ENCODE measurements at places on chromosomes 1 and 21.

DNA sequence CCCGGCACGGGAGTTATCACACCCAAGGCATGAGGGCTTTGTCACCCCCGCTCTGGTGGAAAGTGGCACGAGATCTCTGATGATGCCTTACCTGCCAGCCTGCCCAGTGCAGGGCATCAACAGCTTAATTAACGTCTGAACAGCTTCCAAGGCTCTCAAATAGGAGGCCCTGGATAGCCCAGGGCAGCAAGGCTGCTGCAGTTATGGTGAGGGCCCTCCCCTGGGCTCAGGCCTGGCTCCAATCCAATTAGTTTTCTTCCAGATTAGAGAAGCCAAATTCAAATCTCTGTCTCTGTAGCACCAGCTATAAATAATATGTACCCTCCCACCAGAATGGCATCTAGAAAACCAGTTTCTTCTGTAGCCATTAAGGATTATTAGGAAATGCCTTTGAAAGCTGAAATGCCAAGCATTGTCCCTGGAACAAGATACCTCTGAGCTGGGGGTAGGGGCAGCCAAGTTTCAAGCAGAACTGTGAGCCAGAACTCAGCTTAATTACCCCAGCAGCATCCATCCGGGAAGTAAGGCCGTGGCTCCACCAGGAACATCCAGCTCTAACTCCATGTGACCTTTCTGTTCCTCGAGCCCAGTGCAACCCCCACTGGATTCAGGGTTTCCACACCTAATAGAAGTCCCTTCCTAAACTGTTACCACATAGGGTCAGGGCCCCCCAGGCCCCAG lies 12.5 kb downstream of the QSOX1 start:
- no peak for DNase-seq

DNA sequence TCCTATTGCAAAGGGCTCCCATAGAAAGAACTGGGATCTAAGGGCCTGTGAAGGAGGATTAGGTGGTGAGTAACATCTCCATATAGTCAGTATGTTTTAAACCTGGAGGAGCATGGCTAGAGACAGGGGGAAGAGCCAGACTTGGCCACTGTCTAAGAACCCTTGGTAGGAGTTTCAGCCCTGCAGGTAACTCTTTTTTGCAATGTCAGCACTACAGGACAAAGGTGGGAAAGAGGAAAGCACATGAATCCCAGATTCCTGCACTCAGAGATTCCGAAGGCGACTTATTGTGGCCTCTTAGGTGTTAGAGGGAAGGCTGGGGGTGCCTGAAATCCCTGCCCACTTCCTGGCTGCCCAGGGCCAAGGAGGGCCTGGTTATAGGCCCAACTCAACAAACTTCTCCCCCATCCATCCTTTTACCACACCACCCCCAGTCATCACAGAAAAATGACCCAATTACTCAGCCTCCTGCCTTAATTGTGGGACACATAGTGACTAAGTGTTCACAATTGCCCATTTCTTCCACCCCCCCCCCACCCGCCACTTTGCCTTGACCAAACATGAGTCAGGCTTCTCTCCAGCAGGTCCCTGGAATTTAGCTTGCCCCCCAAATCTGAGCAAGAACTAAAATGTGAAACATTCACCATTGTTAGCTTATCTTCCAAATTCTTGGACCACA lies 1.9 kb upstream of the NTNG1 start:
- no peak for DNase-seq

GRCh38 chr1:51732701-51733425 lies 116.0 kb downstream of the OSBPL9 start:
- DNase-seq = no peak

DNA sequence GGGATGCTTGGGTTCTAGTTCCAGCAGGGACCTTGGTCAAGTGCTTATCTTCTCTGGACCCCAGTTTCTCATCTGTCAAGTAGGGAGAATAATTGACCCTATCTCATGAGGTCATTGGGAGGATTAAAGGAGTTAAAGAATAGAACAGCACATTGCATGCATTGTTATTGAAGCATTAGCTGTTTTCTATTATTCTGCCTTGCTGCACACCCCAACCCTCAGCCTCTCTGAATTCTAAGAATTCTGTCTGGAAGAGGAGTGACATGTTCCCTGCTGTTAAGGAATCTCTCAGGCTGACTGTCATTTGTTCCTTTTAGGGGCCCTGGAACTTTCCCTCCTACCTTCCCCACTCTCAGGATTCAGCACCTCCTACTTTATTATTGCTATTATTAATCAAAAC lies 73.9 kb downstream of the NENF start:
- DNase-seq = no peak

DNA sequence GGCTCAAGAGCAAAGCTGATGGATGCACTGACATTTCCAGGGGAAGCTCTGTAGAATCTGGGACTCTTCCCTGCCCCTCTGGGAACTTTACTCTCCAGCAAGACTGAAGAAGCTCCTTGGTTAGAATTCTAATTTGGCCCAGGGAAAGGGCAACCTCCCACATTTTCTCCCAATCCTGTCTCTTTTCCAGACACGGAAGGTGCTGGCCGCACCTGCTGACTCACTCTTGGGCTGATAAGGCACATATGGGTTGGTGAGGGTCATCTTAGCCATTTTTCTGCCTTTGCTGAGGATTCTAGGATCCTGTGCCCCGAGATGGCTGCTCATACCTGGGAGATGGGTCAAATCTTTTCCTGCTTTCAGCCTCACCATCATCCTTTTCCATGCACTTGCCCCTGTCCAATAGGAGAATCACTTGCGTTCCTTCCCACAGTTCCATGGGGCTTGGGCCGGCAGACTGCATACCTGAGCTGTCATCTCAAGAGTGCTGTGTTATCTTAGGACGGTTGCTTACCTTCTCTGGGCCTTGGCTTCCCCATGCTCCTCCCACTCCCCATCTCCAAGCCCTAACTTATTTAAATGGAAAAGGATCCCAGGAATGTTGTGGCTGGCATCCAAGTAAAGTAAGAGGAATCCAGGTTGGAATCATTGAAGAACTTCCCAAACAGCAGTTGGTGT lies 1.3 kb downstream of the TINAGL1 start:
- no peak for DNase-seq

- no peak for DNase-seq
Observed at GRCh38 chr1:157119448-157119847, 18.7 kb downstream of the ETV3 start.

- no peak for DNase-seq
Observed at GRCh38 chr1:106944721-106945120, 111.8 kb upstream of the PRMT6 start.

GRCh38 chr21:25343774-25344545 lies 263.3 kb downstream of the MRPL39 start:
- no peak for DNase-seq

GRCh38 chr21:42781150-42781970 lies 98.0 kb downstream of the WDR4 start:
- DNase-seq = no peak

- peak; percentile 98 for DNase-seq
Observed at GRCh38 chr1:4603295-4604110, 50.9 kb upstream of the AJAP1 start.

DNA sequence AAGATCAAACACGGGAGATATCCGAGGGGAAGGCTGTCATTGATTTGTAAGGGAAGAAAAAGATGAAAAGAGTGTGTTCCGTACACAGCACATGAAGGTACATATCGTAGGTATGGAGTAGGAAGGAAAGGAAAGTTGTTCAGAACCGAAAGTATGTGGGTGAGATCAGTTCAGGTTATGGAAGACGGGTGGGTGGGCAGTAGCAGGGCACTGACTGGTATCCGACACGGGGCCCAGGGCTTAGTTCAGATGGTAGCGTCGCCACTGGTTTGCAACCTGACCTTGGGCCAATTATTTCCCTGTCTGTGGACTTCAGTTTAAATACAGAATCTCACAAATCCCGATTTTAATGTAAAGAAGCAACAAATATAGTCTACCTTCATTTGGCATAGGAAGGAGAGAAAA lies 27.8 kb upstream of the A3GALT2 start:
- DNase-seq = peak; percentile 25

DNA sequence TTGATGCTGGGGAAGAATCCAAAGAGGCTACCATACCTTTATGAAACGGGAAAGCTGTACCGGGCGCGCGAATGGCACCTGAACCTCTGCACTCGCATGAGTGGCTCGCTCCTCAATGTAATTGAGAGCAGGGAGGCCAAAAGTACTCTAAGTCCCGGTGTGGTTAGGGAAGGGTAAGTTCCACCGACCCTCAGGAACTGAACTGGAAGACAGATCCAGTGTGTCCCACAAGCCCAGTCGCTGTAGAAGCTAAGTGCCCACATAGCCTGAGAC lies 1.0 kb downstream of the GATAD2B start:
- peak; percentile 20 for DNase-seq

DNA sequence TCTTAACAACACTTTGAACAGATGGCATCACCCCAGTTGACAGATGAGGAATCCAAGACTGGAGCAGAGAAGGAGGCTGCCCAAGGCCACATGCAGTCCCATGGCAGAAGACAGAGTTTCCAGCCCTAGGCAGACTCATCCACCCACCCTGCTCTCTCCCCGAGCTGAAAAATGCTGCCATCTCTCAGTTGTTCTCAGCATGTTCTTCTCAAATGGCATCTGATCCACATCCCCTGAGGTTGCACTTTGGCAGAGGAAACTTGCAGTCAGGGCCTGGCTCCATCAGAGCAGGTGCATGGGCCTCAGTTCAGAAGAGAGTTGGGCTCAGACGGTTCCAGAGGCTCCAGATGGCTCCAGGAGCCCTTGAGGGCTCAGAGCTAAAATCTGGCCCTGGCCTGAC lies 709.4 kb downstream of the MATN1 start:
- no peak for DNase-seq

- no peak for DNase-seq
Observed at GRCh38 chr1:185063719-185064118, 18.4 kb downstream of the RNF2 start.

- peak; percentile 79 for DNase-seq
Observed at GRCh38 chr1:181135437-181135731, 46.9 kb downstream of the IER5 start.

DNA sequence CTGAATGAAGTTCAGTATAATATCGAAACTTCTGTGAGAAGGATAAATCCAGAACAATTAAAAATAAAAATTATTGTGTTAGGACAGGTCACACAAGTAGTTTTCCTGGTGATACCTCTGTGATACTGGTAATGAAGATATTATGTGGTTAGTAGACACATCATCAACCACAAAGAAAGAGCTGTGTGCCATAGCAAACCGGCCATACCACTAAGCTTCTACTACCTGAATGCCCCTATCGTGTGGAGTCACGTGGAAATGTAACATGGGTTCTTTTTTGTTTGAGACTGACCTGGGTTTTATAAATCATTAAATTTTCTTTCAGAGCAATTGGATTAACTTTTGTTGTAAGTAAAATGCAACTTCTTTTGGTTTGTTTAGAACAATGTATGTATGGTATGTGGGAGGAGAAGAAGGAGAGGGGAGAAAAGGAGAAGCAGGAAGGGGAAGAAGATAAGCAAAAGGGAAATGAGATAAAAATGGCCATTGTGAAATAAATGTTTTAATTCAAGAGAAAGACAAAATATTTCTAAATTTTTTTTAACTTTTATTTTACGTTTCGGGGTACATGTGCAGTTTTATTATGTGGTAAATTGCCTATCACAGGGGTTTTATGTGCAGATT lies 58.2 kb upstream of the LRRC8B start:
- DNase-seq = peak; percentile 60

GRCh38 chr1:154427173-154428139 lies 22.3 kb downstream of the IL6R start:
- DNase-seq = no peak

GRCh38 chr1:23865543-23865930 lies 2.6 kb downstream of the FUCA1 start:
- peak; percentile 34 for DNase-seq

GRCh38 chr1:117818456-117818855 lies 111.0 kb downstream of the GDAP2 start:
- no peak for DNase-seq

- no peak for DNase-seq
Observed at GRCh38 chr1:13836136-13836535, 136.1 kb downstream of the PRDM2 start.

DNA sequence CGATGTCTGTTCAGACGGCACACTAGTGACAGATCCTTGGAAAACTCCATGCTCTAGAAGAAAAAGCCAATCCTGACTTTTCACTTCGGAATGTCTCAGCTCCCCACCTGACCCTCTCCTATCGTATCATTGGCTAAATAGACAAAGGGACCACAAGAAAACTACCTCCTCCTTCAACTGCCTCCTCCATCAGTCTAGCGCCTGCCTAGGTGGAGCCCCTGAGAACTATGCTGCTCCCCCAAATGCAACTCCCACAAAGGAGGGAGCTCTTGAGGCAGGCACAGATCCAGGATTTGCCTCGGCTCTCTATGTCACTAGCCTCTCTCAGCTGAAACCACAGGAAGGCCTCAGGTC lies 148.4 kb downstream of the TOMM20 start:
- DNase-seq = no peak

DNA sequence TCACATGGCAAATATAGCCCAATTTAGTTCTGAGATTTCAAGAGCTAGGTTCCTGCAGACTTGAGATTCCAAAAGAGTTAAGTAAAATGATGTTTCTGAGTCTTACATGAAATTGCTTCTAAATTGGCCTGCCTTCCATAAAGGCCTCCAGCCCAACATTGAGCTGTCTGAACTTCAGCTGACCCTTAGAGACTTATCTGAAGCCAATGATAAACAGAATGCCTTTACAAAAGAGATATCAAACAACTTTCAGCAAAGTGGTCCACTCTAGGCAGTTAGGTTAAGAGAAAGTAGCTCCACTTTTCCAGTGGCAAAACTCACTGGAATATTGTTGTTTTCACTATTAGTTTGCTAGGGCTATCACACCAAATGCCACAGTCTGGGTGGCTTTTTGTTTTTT lies 6.3 kb upstream of the RC3H1 start:
- no peak for DNase-seq

DNA sequence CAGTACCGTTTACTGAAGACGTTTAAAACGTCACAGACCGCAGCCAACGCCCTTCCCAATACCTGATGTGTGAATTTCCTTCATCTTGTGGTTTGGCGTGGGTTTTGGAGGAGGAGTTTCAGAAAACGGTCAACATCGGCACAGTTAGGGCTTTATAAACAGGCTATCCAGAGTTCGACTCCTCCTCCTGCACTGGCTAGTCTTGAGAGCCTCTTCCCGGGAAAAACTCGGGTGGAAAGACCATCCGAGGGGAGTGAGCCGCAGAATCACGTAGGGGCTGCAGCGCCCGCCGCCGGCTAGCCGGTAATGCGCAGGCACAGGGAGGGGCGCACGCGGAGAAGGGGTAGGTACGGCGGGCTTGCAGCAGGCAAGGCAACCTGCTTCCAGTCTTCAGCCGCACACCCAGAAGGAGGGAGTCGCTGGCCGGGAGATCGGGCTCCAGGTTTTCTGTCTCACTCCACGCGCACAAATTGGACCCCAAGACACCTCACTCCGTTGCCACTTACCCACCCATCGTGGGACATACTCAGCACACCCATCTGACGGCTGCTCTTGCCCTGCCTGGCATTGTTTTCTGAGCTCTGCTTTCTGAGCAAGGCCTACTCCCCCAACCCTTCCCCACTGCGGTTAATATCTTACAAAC lies 25.4 kb downstream of the SLC19A2 start:
- peak; percentile 86 for DNase-seq

- DNase-seq = peak; percentile 75
Observed at GRCh38 chr1:201653233-201653632, 114.3 kb downstream of the NAV1 start.

DNA sequence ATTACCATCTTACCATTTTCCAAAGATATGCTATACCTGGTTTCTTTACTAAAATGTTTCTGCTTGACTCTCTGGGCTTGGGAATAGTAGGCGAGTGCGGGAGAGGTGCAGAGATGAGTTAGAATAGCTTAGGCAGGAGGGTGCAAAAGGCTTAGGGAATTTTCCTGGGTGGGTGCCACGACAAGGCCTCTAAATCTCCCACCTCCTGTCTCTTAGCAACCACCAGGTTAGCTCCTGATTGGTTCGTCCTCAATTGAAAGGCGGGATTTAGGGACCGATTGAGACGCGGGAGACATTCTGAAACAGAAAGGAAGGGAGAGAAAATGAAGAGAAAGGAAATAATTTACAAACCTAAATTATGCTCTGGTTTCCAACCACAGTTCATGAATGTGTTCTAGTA lies 3.1 kb downstream of the ACKR1 start:
- no peak for DNase-seq
